Neuronal stem cell (in vitro differentiated cells): ENCODE measurements at places on chromosomes 7 and 10.

- no peak for DNase-seq
Measured at GRCh38 chr7:30700941-30701340, 18.7 kb upstream of the CRHR2 start.

GRCh38 chr10:119541459-119542356, 811 bp downstream of the RGS10 start:
- no peak for DNase-seq

DNA sequence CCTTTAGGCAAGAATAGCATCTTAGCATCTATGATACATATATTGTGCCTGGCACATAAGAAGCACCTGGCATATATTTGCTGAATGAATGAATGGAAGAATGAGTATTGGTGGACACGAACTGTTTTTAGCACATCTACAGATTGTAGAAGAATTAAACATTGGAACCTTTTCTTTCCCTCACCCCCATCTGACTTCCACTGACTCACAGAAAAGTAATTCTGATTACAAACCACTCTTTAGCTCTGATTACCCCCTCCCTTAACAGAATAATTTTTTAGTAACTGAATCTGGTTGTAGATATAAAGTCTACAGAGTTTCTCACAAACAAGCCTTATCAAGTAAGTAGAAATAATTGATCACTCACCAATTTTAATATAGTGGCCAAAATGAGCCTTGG, 31.9 kb downstream of the SLC26A4 start:
- DNase-seq = no peak

DNA sequence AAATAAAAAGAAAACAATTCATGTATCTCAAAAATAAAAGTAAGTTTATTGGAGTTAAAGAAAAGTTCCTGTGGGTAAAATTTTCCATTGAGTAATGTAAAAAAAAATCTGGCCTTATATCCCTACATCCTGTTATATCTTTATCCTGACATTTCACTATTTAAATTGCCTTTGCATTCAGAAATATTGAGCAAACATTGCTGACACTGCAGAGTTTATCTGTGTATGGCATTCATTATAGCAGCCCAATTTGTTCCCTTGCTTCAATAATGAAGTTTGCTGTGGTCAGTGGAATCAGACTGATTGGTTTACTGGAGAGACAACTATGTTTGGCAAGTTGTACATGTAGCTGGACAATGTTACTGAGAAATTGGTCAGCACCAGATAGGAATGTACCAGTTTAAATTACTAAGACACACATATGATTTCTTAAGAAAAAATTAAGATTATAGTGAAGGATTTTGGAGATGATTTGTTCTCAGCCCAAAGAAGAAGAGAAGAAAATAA, 271.7 kb downstream of the ANKRD7 start:
- DNase-seq = no peak

DNA sequence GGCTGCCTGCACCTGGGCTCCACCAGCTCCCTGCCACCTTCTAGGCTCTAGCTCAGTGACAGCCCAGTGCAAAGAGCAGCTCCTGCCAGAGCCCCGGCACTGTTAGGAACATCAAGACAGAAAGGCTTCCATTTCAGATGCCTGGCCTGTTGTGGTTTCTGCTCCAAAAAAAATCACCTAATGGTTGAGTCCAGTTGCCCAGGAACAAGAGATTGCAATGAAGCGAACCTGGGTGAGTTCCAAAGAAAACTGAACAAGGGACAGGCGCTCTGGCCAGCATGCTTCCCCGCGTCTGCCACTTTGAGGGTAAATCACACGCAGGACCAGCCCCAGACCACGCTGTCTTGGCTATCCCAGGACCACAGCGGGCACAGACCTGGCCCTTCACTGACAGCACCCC, 47.0 kb upstream of the RASGEF1A start:
- DNase-seq = no peak

DNA sequence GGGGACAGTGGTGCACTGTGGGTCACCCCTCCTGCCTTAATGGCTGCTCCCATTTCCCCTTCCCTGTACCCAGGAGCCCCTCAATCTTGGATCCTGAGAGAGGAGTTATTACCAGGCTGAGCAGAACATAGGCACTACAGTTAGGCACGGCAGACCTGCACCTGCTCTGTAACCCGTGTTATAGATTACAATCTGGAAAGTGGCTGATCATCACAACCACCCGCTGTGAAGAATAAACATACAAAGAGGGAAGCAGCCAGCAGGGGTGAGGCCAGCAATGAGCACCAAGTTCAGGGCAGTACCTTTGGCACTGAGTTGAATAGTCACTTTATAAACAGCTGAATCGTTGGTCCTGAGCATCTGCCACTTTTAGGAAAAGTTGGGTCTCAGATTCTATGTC, 1.7 kb downstream of the CDHR1 start:
- DNase-seq = no peak

DNA sequence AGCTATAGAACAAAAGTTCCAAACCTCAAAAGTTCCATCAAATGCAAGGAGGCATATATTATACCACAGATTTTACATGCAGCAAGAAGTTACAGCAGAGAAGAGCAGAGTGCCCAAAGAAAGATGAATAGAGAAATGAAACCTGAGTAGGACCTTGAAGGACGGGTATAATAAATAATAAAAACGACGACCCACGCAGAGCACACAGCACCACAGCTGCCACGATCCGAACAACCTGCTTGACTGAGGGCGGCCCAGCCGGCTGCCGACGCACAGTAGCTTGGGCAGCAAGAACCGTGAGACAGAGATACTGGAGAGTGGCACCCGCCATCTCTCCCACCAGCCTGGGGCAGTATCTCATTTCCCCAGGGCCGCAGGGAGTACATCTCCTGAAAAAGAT, 79.0 kb downstream of the HIPK2 start:
- no peak for DNase-seq
